ENCODE measurements at places on chromosomes 12 and 14. TPM values are rescaled to one million over a fixed set of nuclear protein-coding genes. Genes with fewer than 3 reads are reported as not detected.

GRCh38 chr12:65362234-65363031 lies 84.0 kb downstream of the MSRB3 start:
- DNase-seq = no peak

- peak; percentile 51 for DNase-seq
These were observed 42.3 kb upstream of the GLIPR1 start for GRCh38 chr12:75438059-75438754.

- no peak for DNase-seq
These were observed 245.1 kb upstream of the ATXN7L3B start for GRCh38 chr12:74292351-74293194.

GRCh38 chr12:40313928-40314327 lies 89.1 kb downstream of the LRRK2 start:
- DNase-seq = no peak

GRCh38 chr14:84273181-84273580 lies 1256.8 kb upstream of the FLRT2 start:
- DNase-seq = no peak

COCH gene
- 0.55 TPM for total RNA-seq

DNA sequence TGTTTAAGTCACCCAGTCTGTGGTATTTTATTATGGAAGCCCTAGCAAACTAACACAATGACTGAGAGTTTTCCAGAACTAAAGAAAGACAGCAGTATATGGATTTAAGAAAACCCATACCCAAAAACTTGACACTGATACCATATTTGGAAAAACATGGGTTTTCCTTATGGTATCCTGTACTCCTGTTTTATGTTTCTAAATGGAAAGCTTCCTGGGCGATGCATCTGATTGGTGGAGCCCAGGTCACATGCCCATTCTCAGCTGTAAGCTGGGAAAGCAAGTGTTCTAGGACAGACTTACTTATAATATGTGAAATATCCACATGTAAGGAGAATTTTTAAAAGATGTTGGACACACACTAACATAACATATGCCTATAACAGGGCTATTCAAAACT lies 4.5 kb upstream of the RNASE4 start:
- DNase-seq = no peak

GRCh38 chr12:120228041-120228290 lies 27.1 kb upstream of the RPLP0 start:
- no peak for DNase-seq

DNA sequence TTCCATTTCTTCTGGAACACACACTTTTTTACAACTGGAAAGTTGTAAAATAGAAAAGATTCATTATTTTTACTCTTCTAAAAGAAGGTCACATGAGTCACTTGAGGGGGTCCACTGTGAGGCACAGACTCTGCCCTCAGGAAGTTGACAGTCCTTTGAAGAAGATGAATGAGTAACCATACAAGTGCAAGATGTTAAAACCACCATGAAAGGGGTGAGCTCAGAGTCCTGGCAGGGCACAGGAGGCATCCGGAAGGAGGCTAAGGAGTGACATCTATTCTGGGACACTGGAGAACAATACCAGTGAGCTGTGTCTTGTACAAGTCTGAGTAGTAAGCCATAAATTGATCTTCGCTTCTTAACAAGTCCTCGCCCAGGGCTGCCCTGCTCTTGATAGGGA lies 126.0 kb upstream of the FRMD6 start:
- DNase-seq = no peak

MORN3 gene
- total RNA-seq = 4.2 TPM

DNA sequence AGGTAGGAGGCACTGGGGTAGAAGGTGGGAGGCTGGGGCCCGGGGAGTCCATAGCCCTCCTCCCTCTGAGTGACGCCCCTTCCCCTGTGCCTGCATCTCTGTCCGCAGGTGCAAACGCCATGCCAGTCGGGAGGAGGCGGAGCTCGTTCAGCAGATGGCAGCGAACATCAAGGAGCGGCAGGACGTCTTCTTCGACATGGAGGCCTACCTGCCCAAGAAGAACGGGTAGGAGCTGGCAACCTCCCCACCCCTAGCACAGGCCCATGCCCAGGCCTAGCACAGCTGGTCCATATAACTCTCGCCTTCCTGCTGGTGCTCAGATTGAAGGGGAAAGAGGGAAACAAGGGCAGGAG lies 35.6 kb downstream of the TMEM120B start:
- DNase-seq = no peak

KERA gene
- not detected for total RNA-seq

RPL41 gene
- 4,002 TPM for total RNA-seq

GRCh38 chr12:15858353-15858752 lies 23.8 kb upstream of the STRAP start:
- no peak for DNase-seq

DNA sequence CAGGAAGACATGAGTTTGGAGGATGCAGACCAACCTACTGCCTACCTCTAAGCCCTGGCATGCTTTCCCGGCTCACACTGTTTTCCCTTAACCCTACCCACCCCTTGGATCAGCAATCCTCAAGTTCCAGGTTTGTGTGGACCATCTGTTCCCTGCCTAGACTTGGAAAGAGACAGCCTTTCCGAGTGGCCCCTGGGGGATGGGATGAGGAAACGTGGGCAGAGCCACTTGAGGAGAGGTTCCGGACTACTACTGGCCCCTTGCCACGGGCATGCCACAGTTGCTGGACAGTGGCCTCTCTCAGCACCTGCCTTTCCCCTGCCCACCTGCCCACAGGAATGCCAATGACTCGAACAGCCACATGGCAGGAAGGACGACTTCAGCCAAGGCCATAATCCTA lies 135.9 kb downstream of the SLC15A4 start:
- DNase-seq = no peak

PIWIL1 gene
- not detected for total RNA-seq

KRT85 gene
- not detected for total RNA-seq

DNA sequence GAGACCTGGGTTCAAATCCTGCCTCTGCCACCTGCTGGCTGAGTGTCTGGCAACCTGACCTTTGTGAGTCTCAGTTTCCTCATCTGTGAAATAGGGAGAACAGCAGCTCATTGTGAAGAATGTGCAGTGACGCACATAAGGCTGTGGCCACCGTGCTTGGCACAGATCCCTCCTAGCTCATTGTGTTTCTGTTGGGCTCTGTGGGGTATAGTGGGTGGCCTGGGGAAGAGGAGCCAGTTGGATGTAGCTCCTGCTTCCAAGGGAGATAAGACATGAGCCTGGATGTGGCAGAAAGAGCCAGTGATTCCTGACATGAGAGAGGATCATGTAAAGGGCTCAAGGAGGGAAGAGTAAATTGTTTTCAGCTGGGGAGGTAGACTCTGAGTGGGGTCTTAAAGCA lies 120.0 kb downstream of the ESRRB start:
- DNase-seq = no peak

MYF5 gene
- not detected for total RNA-seq

DNA sequence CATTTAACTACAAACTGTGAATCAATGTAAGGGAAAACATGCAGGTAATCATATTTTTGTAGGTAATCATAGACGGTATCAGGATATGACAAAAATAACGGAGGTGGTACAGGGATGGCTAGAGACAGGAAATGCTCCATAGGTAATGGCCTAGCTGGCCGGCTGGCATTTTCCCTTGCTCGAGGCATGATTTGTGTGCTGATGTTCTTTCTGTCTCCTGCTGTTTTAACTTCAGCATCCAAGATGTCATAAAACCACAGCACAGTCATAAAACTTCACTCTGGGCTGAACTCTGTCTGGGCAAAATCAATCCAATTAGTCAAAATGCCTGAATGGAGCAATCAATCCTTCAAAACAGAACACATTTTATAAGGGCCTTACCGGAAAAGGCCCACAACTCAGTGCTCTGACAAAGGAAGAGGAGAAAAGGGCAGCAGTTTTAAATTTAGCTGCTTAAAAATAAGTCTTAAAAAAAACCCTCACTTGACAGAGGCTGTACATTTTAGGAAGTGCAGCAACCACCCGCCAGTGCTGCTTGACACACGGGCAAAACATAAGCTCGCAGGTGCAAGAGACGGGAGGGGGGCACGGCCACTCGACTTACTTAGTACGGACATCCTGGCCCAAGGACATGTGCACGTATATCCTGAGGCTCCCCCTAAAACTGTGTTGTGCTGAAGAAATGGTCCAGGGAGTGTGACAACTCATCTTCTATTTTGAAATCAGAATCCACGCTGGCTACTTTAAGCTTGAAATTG lies 40.5 kb upstream of the GPR68 start:
- no peak for DNase-seq

DBX2 gene
- not detected for total RNA-seq

GPR84 gene
- 0.18 TPM for total RNA-seq

DNA sequence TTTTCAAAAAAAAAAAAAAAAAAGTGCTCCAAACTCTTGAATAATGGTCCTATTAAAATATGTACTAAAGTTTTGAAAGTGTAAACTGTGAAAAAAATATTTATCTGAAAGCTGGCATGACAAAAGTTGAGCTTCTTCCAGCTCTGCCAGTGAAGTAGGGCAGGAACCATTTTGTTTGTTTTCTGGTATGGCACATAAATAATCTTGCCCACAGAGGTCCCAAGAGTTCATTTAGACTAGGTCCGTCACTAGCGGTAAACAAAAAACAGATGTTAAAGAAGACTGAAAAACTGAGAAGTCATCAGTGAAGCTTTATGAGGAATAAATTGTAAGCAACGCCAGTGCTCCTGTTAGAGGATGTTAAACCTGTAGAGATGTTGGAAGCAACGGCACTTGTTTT lies 7.0 kb downstream of the ERP27 start:
- DNase-seq = no peak

ALX1 gene
- not detected for total RNA-seq

- no peak for DNase-seq
These were observed 6.6 kb downstream of the DCAF4 start for GRCh38 chr14:72932893-72933292.

GRCh38 chr12:44848703-44849085 lies 27.4 kb downstream of the NELL2 start:
- DNase-seq = no peak

GRCh38 chr12:87142342-87142741 lies 886.2 kb upstream of the MGAT4C start:
- DNase-seq = no peak

DNA sequence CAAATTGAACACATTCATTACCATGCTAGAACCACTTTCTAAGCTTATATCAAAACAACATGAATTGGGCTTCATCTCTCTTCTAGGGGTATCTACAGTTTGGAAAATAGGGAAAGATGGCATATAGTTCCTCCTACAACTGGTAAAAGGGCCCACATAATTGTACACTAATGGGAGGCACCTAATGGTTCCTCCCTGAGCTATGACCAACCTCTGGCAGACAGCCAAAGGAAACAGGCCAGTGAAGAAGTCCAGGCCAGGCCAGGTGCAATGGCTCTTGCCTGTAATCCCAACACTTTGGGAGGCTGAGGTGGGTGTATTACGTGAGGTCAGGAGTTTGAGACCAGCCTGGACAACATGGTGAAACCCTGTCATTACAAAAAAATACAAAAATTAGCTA lies 23.2 kb upstream of the APOF start:
- DNase-seq = no peak

GRCh38 chr14:27392153-27392552 lies 794.3 kb upstream of the NOVA1 start:
- DNase-seq = no peak

RPS26 gene
- 30.4 TPM for total RNA-seq

ERBB3 gene
- 2.5 TPM for total RNA-seq

GRCh38 chr12:47811072-47811396 lies 8.7 kb downstream of the HDAC7 start:
- no peak for DNase-seq

DNA sequence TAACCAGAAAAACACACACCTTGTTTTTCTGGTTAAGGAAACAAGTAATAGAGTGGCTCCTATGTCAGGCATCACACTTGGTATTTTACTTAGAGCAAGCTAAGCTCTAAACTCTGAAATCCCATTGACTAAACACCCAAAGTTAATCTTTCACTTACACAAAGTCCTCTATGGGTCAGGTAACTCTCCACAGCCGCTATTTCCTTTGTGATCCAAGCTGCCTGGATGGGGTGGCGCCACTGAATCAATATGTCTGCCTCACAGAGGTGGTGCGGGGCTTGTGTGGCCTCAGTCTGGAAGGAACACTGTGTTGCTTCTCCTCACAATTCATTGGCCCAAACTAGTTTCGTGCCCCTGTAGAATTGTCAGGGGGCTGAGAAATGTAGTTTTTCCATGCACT lies 160.0 kb upstream of the E2F7 start:
- DNase-seq = no peak

BMP4 gene
- total RNA-seq = 0.83 TPM

DNA sequence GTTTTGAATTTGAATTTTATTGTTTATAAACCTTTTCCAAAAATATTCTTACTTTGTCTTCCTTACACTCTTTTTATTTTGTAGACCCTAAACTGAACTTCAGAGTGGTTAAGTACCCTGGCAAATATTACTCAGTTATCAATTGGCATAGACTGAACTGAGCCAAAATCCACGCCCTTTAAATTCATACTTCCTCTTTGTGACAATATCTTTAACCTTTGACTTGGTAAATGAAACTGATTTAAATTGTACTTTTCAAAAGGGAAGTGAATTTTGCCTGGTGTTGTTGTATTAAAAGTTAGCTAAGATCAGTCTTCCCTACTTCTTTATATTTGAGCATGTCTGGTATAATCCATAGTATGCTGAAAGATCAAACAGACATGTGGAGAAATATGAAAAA lies 184.3 kb upstream of the USP15 start:
- no peak for DNase-seq

GRCh38 chr14:99521176-99522024 lies 40.2 kb downstream of the CCNK start:
- no peak for DNase-seq

DNA sequence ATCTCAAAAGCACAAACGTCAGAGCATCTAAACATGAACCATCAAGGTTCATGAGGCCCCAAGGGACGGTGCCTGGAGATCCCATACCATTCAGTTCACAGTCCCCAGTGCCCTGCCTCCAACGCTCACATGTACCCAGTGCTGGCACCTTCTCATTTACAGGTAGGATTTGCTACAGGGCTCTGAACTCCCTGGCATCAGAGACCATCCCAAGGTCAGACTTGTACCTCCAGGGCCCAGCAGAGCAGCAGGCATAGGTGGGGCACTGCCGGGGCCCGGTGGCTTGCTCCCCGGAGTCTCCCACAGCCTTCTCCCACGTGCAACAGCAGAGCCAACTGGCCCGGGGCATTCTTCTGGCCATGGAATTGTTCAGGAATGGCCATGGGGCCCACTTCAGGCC lies 114.8 kb downstream of the BCL11B start:
- no peak for DNase-seq

- DNase-seq = no peak
These were observed 257.6 kb downstream of the EGLN3 start for GRCh38 chr14:33693237-33693636.

DNA sequence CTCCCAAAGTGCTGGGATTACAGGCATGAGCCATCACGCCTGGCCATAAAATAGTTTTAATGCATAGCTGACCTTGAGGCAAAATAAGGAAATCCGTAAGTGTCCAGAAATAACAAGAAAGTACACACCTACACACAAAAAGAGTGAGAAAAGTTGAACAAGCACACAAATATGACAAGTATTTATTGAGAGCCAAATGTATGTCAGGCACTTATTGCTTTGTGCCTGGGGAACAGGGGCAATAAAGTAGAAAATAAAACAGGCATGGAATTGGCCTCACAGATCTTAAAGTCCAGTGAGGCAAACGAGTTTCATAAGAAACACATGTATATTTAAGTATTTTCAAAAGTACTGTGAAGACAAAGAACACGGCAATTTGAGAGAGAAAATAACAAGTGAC lies 103.7 kb downstream of the ERGIC2 start:
- no peak for DNase-seq

NOVA1 gene
- total RNA-seq = not detected

CPM gene
- total RNA-seq = 1.1 TPM

ANO4 gene
- not detected for total RNA-seq

- no peak for DNase-seq
These were observed 34.2 kb downstream of the DAO start for GRCh38 chr12:108914121-108914531.
